Lung (tissue), 17 donors: ENCODE measurements at places on chromosomes 16 and 17.

- peak; percentile 32 for DNase-seq
Measured at GRCh38 chr17:37742762-37743611, 1.9 kb downstream of the HNF1B start.

- DNase-seq, result no peak
Measured at GRCh38 chr17:76820561-76820960, 47.6 kb upstream of the MGAT5B start.

- no peak for DNase-seq
Measured at GRCh38 chr17:50531428-50532025, 1.0 kb upstream of the EPN3 start.

DNA sequence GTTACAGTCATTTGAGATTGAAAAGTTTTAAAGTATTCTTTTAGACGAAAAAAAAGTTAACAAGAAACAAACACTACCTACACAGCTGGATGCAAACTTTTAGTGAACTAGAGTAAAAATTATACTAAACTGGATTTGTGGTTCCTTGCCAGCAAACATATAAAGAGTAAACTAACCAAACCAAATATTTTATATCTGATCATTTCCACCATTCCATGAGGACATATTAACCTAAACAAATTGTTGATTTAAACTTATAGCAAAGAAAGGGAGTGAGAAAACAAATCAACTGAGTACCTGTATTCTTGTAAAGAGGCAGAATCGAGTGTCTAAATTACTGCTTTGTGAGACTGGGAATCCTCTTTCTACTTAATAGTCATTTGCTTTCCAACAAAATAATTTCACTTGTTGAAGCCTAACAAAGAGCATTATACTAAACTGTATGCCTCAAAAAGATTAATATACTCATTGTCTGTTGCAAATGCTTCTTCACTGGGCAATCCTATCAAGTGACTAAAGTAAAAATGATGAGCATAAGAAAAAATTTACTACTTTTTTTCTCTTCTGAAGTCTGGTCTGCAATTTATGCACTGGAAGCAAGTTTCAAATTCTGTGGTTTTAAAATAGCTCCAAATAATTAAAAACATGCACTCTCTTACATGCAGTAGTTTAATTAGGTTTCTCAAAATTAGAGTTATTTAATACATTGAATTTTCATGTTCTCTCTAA is 37.5 kb downstream of the AKAP10 start:
- no peak for DNase-seq

DNA sequence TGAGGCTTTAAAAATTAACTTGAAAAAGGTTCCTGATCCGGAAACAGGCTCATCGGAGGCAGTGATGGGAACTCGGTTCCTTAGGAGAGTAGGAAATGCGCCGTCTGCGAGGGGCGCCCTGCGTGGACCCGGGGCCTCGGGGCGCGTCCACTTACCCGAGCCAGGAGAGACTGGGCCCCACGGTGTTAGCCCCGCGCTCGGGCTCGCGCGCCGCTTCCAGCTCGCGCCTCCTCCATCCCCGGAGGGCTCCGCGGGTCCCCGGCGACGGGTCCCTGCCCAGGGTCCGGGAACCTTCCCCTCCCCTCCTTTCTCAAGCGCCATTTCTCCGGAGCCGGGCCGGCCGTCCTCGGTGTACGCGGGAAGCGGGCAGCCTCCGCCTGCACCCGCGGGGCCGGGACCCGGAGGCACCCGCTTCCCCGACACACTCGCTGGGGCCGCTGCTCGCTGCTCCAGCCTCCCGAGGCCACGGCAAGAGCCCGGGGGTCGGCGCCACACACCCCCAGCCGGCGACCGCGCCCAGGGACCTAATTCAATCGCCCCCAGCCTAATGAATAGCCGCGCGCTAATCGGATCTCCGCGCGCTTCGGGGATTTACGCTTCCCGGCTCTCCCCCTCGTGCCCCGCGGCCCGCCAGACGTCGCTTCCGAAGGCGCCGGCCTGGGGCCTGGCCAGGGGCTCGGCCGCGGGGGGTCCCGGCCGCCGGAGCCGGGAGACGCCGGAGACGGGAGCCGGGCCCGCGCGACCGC is 2.2 kb upstream of the BAHCC1 start:
- DNase-seq, result peak; percentile 54

DNA sequence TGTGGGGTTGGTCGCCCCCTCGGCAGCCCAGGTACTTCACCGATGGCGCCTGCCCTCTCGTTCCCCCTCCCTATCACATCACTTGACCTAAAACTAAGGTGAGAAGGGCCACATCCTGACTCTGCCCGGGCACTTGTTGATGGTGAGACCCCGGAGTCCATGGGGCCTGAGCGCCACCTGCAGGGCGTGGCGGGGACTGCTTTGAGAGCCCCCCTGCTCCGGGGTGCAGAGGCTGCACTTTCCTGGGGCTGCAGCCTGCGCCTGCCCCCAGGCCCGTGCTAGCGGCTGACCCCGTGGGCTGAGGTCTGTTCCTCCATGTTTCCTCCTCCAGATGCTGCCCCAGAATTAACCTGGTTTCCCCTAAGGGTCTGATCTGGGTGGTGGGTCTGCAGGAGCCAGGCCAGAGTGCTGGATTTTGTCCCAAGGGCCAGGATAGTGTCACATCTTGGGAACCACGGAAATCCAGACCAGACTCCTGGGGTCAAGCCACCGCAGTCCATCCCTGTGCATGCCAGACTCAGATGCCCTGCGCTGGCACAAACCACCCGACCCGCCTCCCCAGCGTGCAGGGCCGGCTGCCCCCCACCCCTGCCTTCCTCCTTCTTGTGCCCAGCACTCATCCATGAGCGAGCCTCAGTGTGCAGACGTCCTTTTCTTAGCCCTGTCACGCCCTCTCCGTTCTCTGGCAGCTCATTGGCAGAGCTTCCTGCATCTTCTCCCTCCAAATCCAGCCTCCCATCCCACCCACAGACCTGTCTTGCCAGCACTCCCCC is 2.7 kb downstream of the NDUFAF8 start:
- DNase-seq, result peak; percentile 36

- DNase-seq, result peak; percentile 66
Measured at GRCh38 chr16:52597772-52598483, 51.0 kb upstream of the TOX3 start.

GRCh38 chr16:49740256-49740655 is 115.7 kb downstream of the ZNF423 start:
- DNase-seq, result peak; percentile 93

DNA sequence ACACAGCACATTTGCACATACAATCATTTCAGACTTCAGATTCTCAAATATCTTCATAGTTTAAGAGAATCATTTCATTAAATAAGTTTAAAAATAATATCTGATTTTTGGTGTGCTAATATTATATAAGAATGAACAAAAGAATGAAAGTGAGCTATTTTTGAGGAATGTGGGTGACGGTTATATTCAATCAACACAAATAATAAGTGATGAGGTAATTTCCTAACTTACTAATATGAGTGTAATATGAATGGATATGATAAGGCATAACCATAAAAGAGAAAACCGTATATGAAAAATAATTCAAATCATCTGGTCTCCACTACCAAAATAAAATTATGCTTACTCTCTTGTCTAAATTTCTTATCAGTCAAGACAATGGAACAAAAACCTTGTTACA is 68.4 kb upstream of the NACA2 start:
- no peak for DNase-seq

GRCh38 chr17:60305141-60305540 is 86.8 kb downstream of the USP32 start:
- DNase-seq, result no peak

DNA sequence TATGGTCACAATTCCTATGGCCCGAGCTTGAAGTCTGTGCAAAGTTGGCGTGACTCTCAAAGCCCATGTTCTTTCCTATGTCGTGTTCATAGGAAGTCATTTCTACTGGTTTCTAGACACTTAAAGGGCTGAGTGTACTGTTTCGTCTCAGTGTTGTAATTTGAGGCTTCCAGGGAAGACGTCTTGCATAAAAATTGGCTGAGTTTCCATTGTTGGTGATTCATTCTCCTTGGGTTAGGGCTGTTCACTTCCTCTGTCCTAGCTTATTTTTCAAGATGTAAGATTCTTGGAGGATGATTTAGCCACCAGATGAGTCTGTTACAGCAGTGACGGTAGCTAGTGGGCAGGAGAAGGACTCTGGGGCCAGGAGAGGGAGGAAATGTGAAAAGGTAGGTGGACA is 43.1 kb downstream of the PIK3R5 start:
- no peak for DNase-seq

DNA sequence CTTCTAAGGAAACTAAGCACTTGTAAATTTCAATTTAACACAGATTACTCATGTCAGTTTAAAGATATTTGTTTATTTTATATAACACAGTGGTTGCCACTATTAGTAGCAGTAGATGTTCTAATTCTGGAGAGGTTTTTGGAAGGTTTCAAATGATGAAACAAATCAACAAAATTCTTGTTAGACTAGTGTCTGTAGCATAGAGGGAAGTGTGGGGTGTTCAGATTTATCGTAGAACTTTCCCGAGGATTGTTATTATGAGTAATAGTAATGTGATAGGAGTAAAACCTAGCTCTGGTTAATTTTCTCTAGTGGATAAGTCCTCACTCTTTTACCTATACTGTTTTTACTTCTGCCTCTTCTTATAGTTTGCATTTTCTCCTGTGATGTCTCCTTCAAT is 6.3 kb downstream of the GAN start:
- DNase-seq, result no peak

DNA sequence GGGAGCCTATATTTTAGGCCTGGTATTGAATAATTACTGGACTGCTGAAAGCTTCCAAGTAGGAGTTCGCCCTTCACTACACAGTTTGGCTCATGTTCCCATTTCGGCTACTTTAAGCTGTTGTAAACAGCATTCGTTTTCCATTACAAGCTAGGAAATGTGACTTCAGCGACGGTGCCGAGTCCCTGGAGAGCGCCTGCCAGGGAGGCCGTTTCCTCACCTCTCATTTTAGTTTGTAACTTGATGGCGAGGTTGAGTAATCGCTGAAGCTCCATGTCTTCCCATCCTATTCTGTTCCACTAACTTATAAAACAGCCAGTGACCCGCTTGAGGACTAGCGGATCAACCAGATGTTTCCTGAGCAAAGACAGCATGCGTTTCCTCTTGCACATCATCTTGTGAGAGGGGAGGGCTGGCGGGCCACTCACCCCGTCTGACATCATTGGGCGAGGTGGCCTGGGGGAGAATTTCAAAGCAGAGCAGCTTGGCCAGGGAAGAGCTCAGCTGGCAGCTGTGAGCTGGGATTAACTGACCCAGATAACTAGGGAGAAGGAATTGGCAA is 32.9 kb downstream of the PCTP start:
- peak; percentile 73 for DNase-seq

DNA sequence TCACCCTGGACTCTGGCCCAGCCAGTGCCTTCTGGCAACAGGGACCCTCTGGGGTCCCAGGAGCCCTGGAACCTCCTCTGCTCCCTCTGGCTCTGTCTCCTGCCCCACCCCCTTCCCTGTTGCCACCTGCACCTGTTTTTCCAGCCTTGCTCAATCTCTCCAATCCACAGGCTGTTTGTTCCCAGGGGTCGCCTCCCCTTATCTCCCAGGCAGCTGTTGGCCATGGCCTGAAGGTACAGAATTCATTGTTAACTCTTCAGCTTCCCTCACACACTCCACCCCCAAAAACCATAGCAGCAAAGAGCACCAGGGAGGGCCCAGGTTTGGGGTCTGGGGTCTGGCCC is 39.3 kb upstream of the TOB1 start:
- peak; percentile 56 for DNase-seq

DNA sequence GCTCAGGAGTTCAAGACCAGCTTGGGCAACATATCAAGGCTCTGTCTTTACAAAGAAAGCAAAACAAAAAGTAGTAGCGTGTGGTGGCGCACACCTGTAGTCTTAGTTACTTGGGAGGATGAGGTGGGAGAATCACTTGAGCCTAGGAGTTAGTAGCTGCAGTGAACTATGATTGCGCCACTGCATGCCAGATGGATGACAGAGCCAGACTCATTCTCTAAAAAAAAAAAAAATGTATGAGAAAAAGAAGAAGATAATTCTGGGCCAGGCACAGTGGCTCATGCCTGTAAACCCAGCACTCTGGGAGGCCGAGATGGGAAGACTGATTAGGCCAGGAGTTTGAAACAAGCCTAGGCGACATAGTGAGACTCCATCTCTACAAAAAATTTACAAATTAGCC is 28.5 kb downstream of the STAT5B start:
- no peak for DNase-seq

DNA sequence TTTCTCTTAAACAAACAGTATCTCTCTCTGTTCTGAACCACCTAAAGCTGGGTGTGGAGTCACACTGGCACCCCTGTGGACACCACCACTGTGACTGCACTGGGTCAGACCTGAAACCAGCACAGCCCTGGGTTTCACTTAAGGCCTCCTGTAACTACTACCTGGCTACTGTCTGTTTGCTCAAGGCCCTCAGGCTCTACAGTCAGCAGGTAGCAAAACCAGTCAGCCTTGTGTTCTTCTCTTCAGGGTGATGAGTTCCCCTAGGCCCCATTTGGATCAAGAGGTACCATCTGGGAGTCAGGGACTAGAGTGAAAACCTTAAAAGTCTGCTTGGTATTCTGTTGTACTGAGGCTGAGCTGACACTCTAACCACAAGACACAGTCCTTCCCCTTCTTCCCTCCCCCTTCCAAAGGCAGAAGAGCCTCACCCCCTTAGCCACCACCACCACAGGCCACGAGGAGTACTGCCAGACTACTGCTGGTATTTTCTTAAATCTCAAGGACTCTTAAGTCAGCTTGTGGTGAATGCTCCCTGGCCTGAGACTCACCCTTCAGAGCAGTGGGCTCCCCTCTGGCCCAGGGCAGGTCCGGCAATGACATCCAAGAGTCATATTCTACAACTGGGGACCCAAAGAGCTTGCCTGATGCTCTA is 153.2 kb upstream of the MON1B start:
- DNase-seq, result no peak

DNA sequence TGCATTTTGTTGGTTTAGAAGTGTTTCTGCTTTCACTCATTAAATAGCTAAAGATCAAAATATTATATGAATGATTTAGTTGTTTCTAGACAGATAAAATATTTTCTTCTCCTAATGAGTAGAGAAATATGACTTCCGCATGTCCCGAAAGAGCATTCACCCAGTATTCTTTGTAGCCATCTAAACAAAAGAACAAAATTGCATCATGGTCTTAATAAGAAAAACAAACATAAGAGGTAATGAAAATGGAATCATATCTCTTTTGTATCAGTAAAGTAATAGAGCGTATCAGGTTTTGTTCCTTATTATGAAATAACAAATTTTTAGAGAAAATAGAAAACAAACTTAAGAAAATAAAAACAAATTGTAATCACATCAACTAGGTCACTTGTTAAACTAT is 16.1 kb upstream of the KCNJ2 start:
- DNase-seq, result no peak

DNA sequence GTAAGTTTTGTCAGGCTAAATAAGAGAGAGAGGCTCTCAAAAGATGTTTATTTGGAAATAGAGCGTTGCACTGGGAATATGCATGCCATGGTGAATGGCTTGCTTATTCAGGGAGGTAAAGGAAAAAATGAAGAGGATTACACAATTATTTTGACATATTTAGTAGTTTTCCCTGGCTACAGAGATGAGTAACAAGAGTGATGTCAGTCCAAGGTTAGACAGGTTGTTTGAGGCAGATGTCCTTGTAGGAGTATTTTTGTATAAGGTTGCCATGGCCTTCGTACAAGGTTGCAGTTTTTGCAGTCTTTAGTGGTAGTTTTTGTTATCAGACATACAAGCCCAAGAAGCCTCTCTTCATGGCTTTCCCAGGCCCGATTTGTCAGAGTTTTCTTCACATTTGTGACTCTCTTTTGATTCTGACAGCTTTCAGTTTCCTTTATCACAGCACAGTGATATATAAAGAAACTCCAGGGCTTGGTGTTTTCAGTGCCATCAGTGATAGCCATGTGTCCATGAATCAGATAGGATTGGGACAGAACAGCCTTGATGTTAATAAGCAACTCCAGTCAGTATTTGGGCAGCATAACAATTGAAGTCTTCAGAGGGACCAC is 18.7 kb upstream of the LGALS9 start:
- no peak for DNase-seq

- DNase-seq, result peak; percentile 76
Measured at GRCh38 chr17:17837966-17838962, 1.5 kb upstream of the SREBF1 start.
